AG20443 (cell line): ENCODE measurements at places on chromosomes 3 and 15.
A peak's percentile ranks its signal among the peaks of the same experiment; 100 is the strongest.

GRCh38 chr3:41002104-41002503 is 197.2 kb upstream of the CTNNB1 start:
- DNase-seq: no peak

DNA sequence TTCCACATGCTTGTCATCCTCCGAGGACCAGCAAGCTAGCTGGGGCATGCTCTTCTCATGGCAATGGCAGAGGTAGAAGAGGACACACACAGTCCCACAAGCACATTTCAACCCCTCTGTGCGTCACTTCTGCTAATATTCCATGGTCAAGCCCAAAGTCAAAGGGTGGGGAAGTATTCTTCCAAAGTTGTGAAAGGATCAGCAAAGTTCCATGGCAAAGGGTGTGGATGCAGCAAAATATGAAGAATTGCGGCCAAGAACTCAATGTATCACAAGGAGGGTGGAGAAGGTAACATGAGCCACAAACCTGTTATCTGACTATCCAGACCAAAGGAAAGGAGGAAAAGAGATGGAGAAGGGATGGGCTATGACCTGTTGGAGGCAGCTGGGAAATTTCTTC is 71.2 kb upstream of the SNRK start:
- DNase-seq: no peak

DNA sequence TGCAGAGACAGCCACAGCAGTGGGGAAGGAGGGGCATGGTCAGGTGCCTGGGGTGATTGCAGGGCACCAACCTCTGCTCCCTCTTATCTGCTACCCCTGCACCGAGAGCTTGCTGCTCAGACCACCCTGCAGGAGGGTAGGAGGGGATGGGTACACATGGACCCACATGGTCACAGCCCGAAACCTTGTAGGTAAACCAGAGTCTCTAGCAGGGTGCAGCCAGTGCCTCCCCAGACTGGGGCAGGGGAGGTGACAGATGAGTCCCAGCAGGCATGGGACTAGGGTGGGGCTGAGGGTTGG is 49.2 kb downstream of the FAH start:
- no peak for DNase-seq

- DNase-seq: no peak
Observed at GRCh38 chr3:28328188-28329151, 20.1 kb upstream of the ZCWPW2 start.

DNA sequence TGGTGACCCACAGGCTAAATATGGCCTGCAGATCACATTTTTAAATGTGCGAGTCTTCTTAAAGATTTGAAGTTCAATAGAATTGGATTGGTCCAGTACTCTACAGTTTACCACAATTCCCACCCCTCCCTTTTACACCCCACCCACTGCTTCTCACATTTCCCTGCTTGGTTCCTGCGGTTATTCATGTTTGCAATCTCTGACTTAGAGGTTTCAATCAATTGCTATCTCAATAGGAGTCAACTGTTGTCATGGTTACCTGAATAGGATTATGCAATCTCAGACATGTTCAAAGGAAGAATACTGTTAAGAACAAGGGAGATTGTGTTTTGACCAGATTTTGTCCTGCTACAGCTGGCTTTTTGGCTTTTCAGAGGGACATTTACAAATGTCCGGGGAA is 4.9 kb upstream of the C3orf49 start:
- DNase-seq: no peak

DNA sequence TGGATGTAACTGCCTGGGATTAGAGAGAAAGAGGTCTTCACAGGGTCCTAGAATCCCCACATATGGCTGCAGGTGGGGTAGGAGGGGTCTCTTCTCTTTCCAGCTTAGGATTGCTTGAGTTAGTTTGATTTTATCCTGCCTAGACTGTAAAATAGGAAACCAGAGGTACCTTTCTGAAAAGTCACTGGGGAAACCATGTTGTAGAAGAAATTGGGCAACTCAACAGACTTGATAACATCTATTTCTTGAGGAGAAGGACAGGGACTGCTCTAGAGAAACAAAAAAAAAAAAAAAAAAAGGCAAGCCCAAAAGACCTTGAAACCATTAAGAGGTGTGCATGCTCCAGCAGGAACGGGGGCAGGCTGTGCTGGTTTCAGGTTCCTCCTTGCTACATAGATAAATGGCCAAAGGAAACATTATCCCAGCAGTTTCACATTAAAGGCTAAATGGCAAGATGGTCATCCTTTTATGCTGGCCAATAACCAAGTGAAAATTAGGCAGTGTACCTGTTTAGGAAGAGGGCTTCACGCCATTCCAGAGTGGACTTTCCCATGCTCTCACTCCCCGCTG is 116.1 kb downstream of the ALDH1A2 start:
- DNase-seq: no peak

DNA sequence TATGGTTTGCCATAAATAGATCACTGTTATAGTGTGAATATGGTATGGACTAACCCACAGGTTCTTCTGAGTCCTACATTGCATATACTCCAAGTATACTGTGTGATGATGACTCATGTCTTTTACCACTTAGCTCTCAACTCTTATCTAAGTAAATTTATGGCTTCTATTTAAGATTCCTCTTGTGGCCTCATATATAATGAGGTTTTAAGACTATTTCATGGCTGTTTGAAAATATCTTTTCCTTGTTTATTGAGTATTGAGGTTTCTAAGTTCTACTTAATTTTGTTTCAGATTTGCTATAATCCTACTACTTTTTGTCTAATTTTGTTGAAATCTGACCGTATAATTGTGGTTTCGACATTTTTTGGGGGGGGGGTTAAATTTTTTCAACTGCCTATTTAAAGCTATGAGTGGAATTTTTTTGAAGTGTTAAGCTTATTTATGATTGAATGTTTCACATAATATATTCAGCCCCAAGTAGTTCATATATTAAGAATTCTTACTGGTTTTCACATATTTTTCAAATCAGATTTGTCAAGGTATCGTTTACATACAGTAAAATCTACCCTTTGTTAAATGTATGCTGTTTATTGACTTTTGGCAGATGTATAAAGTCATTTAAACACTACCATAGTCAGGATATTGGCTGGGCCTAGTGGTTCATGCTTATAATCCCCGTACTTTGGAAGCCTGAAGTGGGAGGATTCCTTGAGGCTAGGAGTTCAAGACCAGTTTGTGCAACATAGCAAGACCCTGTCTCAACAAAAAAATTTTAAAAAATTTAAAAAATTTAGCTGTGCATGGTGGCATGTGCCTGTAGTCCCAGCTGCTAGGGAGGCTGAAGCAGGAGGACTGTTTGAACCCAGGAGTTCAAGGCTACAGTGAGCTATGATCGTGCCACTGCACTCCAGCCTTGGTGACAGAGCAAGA is 11.7 kb downstream of the SLC25A36 start:
- no peak for DNase-seq

GRCh38 chr3:83434880-83435587 is 1523.8 kb upstream of the CADM2 start:
- DNase-seq: no peak

DNA sequence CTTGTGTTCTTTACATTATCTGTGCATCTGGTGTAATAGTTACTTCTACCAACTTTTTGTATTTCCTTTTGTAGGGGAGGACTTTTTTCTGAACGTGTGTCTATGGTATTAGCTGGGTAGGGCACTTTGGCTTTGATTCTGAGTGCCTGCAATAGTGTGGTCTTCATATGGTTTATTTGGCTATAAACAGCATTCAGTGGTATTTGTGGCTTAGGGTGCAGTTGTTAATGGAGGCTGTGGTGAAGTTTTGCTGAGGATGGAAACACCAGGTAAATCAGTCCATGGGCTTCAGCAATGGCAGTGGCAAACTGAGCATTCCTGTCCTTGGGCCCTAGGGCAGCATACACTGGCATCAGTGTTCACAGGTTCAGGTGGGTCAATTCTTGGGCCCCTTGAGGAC is 230.6 kb upstream of the CTNNB1 start:
- no peak for DNase-seq

DNA sequence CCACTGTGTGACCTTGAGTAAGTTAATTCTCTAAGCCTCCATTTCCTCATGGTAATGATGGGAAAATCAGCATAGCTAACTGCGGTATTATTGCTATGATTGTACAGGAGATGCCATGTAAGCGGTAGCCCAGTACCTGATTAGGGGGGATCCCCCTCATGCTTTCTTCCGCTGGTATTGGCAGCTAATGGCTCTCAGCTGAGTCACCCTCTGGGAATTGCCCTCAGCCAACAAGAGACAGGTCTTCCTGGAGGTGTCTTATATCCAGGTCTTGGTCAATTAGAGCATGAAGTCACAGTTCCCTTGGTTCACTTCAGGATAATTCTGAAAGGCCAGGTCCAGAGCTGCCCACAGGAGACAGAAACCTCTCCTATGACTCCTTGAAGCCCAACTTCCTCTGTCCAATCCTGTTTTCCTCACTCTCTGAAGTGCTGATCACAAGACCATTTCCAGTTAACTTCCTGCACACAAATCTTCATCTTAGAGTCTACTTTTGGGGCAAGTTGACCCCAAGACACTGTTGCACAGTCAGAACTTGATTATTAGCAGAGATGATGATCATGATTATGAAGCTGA is 724.7 kb upstream of the ZNF385D start:
- no peak for DNase-seq

DNA sequence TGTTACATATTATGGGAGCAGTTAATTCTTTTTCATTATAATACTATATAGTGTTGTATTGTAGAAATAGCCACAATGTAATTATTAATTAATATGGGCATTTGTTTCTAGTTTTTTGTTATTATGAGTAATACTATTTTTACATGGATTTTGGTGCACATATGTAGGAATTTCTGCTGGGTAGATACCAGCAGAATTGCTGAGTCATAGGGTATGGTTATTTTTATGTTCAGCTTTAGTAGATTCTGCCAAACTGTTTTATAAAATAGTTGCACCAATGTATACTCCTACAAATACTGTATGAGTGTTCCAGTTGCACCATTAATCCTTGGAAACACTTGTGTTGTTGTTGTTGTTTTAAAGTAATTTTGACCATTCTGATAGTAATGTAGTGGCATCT is 91.5 kb downstream of the SH3GL3 start:
- no peak for DNase-seq

- DNase-seq: no peak
Observed at GRCh38 chr3:120795959-120796358, 53.4 kb downstream of the GTF2E1 start.

DNA sequence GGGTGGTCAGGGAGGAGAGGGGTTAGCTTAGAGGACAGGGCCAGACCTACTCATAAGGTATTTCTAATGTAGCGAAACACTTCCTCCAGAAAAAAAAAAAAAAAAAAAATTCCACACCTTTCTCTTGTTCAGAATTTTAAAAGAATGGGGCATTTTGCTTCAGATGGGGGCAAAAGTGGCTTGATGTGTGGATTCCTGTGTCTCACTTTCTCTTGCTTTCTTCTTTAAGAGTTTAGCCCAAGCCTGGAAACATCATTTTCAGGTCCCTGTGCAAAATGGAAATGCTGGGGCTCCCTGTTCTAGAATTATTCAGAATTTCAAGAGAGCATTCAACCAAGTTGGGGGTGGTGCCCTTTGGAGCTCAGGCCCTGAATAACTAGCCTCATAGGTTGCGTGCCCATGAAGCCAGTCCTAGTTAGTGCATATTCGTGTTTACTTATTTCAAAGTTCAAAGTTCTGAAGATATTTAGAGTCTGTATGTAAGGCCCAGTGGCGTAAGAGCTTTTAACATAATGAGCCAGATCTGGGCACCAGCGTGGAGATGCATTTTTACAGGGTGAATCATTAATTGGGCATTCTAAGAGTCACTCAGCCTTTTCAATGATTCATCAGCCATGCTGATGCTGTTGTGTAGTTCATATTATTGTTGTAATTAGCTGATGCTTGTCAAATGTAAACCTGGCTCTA is 104.5 kb downstream of the RPLP1 start:
- DNase-seq: peak; percentile 91

- no peak for DNase-seq
Observed at GRCh38 chr3:197392961-197393360, 94.5 kb upstream of the DLG1 start.

DNA sequence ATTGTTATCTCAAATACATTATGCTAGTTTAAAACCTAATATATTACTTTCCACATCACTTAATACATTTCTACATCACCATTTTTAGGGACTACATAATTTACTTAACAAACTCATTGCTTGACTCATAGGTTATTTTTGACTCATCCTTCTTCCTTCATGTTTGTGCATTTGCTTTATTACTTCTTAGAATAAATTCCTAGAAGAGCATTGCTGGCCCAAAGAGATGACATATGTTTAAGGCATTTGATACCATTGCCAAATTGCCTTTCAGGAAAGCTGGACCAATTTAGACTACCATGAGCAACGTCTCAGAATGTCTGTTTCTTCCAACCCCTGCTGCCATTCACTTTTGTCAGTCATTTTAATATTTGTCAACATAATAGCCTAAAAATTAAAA is 905.8 kb downstream of the IGSF11 start:
- DNase-seq: peak; percentile 9

DNA sequence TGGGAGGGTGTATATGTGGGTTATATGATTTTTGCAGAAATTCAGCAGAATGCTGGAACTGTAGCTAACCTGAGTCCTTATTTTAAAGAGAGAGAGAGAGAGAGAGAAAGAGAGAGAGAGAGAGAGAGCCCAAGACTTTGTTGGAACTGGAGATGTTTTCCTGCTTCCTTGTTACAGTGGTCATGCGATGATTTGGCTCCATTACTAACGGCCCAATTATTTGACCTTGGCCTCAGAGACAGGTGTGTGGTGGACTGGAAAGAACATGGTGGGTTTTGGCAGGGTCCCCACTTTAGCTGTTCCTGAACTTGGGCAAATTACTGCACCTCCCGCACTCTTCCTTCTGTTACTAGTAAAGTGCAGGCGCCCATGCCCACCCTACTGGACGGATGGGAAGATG is 14.8 kb upstream of the ACSBG1 start:
- DNase-seq: no peak

DNA sequence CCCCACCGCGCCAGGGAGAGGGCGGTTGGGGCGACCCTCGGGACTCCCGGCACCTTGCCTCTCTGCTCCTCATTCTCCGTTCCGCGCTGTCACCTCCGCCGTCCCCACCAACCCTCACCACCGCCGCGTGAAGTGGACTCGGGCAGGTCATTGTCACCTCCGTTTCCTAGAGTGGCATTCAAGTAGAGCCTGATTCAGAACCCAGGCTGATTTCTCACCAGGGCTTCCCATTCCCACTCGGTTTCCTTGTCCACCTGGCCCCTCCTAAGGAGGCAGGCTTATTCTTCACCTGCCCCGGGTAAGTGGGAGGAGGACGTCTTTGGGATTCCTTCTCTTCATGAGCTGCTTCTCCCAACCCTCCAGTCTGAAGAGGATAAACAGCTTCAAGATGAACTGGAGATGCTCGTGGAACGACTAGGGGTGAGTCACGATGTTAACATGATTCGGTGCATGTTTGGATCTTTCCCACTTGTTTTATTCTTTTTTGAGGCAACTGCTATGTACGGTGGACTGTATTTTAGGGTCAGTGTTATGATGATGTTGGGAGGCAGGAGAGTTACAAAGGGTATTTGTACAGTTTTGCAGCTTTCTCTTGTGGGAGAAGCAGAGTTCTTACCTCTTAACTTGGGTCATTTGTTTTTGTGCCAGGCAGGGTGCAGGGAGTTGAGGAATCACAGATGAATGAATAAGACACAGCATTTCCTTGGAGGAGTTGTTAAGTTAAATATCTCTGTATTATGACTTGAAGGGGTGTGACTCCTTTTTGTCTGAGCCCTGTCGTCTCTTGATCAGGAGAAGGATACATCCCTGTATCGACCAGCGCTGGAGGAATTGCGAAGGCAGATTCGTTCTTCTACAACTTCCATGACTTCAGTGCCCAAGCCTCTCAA is 692 bp downstream of the PSMD2 start:
- peak; percentile 22 for DNase-seq

- DNase-seq: peak; percentile 92
Observed at GRCh38 chr15:74053941-74054529, 28.3 kb downstream of the GOLGA6A start.

- no peak for DNase-seq
Observed at GRCh38 chr3:28151608-28152228, 89.7 kb upstream of the CMC1 start.
